GM19239 (cell line): ENCODE measurements at places on chromosomes 1 and 21.

GRCh38 chr1:961132-961669 is 817 bp downstream of the KLHL17 start:
- no peak for DNase-seq

GRCh38 chr1:23862640-23863039 is 5.5 kb downstream of the FUCA1 start:
- DNase-seq = no peak

DNA sequence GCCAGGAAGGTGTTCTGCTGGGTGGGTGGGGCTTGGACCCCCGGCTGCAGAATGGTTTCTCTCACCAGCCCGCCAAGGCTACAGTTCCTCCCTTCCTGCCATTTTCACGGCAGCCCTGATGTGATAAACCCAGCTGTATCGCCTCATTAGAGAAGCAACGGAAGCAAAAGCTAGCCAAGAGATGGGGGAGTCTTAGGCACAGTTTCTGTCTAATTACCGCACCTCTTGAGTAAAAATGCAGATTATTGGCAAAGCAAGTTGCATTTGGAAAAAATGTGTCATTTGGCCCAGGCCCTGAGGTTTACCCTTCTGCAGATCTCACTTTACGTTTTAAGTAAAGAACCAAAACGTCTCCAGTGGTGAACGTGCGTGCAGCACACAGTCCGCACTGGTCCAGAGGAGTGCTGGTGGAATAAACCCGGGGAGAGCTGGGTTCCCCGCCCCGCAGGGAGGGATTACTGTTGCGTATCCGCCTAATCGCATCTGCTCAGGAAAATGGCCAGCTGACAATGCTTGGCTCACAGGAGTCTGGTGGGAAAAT is 109.9 kb downstream of the GALNT2 start:
- no peak for DNase-seq

- DNase-seq = no peak
Measured at GRCh38 chr1:74367175-74367813, 132.1 kb downstream of the TNNI3K start.

- no peak for DNase-seq
Measured at GRCh38 chr1:8201331-8201861, 116.5 kb upstream of the SLC45A1 start.

DNA sequence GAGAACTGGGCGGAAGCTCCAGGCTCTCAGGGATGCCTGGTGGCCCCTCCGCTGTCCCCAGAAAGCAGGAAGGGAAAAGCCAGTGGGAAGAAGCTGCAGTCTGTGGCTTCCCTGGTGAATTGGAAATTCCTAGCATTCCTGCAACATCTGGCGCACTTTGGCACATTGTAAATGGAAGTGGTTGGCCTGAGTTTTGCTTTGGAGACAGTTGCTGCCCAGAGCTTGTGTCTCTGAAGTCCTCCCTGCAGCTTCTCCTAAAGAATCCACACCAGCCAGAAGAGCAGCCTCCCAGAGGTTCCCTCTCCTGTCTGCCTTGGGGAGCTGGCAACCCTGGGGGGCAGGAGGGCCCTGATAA is 48.2 kb downstream of the ARHGEF10L start:
- DNase-seq = no peak

- DNase-seq = no peak
Measured at GRCh38 chr1:199084293-199084692, 445.5 kb downstream of the PTPRC start.

GRCh38 chr1:30184393-30185141 is 538.8 kb downstream of the MATN1 start:
- no peak for DNase-seq

- no peak for DNase-seq
Measured at GRCh38 chr1:3420218-3420951, 34.1 kb upstream of the ARHGEF16 start.

DNA sequence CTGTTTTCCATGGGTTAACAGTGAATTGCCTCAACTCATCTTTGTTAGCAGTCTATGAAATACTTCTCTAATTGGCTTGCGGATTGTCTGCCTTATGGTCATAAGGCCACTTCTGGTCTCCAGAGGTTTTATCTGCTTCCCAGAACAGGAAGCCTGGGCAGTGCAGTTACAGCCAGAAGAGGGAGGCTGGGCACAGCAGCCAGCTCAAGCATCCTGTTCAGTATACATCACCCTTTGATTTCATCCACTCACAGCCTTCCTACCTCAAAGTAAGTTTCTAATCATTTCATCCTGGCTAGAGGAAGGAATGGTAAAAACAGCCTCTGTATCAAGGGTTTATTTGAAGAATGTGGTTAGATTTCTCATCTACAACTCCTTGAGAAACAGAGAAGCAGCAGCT is 311.5 kb upstream of the DEPDC1 start:
- no peak for DNase-seq

GRCh38 chr1:61254634-61255357 is 172.4 kb downstream of the NFIA start:
- DNase-seq = no peak

DNA sequence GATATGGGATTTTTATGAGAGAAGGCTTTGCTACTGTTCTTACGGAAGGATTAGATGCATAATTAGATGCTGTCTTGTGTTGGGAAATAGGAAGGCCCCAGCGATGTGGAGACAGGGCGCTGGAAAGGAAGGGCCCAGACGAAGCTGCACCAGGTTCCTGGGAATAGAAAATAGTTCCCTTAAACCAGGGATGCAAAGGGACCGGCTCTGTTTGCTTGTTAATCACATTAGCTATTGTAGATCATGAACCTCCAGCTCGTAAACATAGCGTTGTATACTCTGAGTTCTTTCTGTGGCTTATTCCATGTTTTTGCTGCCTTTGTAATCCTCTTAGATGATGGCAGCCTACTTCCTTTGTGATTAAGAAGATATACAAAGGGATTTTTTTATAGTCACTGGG is 79.8 kb upstream of the COX20 start:
- DNase-seq = no peak

DNA sequence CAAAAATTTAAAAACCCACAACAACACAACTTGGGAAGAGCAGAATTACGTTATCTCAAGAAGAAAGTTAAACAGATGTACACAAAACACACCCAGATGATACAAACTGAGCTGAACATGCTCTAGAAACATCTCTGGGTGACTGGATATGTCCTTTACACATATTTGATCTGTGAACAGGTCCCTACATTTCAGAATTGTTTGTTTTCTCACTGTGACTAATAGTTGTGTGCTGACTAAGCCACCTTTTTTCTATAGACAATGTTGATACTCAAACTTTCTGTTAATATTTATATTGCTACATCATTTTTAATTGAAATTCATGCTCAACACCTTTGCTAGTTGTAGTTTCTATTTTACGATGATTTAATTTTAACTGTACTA is 1.0 kb upstream of the F11R start:
- DNase-seq = no peak

GRCh38 chr1:153527023-153527682 is 8.6 kb downstream of the S100A6 start:
- DNase-seq = no peak

DNA sequence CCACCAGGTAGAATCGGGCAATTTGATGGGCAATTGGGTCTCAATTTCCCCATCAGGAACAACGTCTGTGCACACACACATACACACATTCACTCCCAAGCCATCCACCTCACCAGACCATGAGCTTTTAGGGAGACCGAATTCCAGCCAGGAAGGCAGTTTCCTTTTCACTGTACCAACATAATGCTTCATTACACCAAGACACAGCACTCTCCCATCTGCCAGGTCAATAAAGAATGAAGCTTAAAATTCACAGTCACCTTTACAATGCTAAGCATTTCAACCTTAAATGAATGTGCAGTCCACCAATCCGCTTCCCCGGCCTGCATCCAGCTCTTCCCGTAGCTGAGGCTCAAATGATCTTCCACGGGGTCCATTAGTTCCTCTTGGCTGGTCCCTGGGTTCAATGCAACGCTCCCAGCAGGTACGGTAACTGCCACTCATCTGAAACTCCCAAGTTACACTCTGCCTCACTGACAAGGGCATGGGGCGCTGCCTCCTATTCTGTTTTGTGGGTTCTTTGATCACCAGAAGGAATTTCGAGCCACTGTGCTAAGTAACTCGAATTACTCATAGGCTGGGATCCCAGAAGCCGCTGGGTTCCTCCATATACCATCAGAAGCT is 105.0 kb downstream of the SIM2 start:
- no peak for DNase-seq

GRCh38 chr1:167219194-167219593 is 1.5 kb upstream of the POU2F1 start:
- no peak for DNase-seq

DNA sequence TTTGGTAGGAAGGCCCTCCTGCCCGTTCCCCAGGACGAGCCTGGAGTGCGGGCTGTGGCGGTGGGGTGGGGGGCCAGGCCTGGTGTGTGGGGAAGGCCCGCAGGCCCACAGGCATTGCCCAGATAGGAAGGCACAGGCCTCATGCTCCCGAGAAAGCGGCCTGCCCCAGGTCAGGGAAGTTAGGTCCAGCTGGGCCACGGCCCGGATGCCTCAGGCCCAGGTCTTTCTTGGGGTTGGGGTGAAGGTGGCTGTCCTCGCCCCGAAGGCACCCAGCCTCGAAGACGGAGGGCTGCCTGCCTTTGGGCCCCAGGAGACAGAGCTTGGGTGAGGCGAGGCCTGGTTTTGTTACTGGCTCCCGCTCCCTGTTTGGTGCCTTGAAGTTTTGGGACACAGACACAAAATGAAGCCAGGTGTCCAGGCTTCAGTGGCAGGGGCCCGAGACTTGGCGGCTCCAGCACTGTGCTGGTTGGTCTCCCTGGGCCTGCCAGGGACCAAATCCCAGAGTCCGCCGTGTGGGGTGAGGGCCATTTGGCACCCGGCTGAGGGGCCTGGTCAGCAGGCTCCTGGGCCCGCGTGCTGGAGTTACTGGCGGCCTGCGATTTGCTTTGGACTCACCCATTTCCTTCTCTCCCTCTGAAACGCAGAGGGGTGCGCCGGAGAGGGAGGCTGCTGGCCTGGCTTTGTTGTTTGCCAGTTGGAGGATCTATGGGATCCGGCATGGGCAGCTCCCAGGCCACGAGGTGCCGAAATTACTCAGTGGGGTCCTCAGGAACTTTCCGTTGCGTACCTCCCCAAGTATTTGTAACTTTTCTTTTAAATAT is 2.0 kb downstream of the SKI start:
- no peak for DNase-seq

- no peak for DNase-seq
Measured at GRCh38 chr1:10014016-10014415, 17.0 kb downstream of the RBP7 start.

DNA sequence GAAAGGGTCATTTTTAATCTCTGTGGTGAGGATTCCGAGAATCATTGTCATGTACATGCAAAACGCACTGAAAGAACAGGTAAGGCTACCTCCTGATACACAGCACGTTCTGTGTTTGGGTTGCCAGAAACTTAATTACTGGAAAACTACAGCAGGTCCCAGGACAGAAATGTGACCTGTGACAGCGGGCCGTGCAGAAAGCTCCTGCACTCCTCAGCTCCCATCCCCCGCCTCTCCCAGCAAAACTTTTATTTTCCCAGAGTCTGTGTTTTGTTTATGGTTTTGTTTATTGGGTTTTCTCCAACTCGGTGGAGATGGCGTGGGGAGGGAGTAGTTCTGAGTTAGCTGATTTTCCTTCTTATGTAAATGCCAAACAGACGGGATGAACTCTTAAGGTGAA is 44.7 kb downstream of the SLC44A3 start:
- DNase-seq = no peak

DNA sequence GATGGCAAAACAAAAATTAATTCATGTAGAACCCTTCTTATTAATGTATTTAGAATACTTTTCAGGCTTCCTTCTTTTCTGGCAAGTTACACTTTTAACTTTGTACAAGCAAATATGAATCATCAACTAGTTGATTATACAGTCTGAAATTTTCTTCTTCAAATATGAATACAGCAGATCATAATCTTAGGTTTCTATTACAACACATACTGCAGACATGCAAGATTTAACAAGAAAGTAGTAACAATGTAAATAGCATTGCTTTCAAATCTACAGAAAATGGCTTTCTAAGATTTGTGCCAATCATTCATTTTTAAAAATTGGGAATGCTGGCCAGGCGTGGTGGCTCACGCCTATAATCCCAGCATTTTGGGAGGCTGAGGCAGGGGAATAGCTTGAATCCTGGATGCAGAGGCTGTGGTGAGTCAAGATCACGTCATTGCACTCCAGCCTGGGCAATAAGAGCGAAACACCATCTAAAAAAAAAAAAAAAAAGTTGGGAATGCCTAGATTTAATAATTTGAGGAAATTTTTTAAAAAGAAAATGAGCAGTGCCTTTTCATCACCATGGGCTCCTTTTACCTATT is 68.4 kb upstream of the DPYD start:
- DNase-seq = no peak

GRCh38 chr1:181558416-181558815 is 75.1 kb downstream of the CACNA1E start:
- no peak for DNase-seq

- DNase-seq = no peak
Measured at GRCh38 chr1:89121641-89122040, 4.3 kb downstream of the GBP2 start.

DNA sequence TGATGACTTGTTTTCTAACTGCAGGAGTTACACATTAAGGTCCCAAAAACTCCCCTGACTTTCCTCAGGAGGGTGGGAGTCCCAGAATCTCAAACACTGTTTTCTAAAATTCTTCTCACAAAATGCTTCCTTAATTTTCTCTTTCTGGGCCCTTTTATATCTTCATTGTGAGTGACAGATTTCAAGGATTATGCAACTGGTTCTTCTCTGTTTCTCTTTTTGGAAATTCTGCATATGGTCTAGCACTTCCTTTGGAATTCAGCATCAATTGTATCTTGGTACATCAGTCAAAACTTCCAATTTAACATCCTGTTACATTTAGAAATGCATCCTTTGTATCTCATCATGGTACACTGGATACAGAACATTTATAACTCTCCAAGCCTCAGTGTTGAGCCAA is 59.7 kb downstream of the LMO4 start:
- DNase-seq = no peak

GRCh38 chr21:45611296-45611695 is 32.2 kb upstream of the PCBP3 start:
- no peak for DNase-seq

GRCh38 chr1:85836736-85837135 is 128.5 kb upstream of the ZNHIT6 start:
- DNase-seq = no peak
